ENCODE measurements at places on chromosomes 11 and 22. TPM values are rescaled to one million over a fixed set of nuclear protein-coding genes. Genes with fewer than 3 reads are reported as not detected.

DNA sequence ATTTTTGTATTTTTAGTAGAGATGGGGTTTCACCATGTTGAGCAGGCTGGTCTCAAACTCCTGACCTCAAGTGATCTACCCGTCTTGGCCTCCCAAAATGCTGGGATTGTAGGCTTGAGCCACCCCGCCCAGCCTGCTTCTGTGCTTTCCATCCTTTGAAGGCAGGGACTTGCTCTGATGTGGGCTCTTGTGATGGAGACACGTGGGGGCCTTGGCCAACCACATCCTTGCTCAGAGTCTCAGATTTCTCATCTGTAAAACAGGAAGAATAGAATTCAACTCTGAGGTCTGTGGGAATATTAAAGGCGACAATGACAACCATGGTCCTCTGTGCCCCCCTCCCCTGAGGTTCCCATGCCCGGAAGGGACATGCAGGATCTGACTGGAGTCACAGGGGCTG lies 3.8 kb upstream of the GGA1 start:
- DNase-seq, result no peak

DNA sequence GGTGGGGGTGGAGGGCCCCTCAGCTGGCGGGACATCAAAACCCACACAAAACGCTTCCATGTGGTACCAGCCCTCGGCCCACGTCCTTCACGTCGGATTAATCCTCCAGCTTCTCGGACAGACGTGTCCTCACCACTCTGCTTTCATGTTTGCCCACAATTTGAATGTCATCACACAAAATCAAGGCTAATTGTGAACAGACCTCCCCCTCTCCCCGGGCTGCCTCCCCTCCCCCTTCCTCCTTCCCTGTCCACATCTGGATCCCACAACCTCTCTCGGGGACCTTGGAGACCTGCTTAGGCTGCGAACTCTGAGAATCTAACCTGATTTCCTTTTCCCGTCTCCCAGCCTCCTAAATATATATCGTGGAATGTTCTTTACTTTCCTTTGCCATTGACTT lies 262.9 kb downstream of the MN1 start:
- no peak for DNase-seq

GRCh38 chr11:100684101-100685065 lies 2.7 kb upstream of the ARHGAP42 start:
- no peak for DNase-seq

Gene OR8D4
- total RNA-seq, result not detected

Gene ISX
- total RNA-seq, result not detected
